Stimulated activated CD4-positive, alpha-beta T cell treated with anti-CD3 and anti-CD28 coated beads, Interleukin-4, amount 100 ng/mL, for 4 hours (primary cell): ENCODE measurements at places on chromosomes 4 and X.
A peak's percentile ranks its signal among the peaks of the same experiment; 100 is the strongest.

- DNase-seq = peak; percentile 6
These were observed 39.0 kb upstream of the PROM1 start for GRCh38 chr4:16122784-16123183.

- DNase-seq = no peak
These were observed 60.9 kb upstream of the PACRGL start for GRCh38 chr4:20639346-20639745.

- no peak for DNase-seq
These were observed 38.9 kb upstream of the TMPRSS11D start for GRCh38 chr4:67922697-67923096.

GRCh38 chr4:19346636-19347035 is 905.1 kb upstream of the SLIT2 start:
- DNase-seq = no peak

GRCh38 chr4:4981427-4981826 is 37.8 kb downstream of the CYTL1 start:
- DNase-seq = no peak

GRCh38 chr4:183098019-183098722 is 886 bp upstream of the WWC2 start:
- DNase-seq = no peak

- DNase-seq = no peak
These were observed 50.2 kb upstream of the PGRMC2 start for GRCh38 chr4:128337863-128338262.

- DNase-seq = no peak
These were observed 238.8 kb downstream of the LDB2 start for GRCh38 chr4:16659694-16660093.

GRCh38 chr4:110518889-110519490 is 43.0 kb downstream of the ENPEP start:
- DNase-seq = no peak

DNA sequence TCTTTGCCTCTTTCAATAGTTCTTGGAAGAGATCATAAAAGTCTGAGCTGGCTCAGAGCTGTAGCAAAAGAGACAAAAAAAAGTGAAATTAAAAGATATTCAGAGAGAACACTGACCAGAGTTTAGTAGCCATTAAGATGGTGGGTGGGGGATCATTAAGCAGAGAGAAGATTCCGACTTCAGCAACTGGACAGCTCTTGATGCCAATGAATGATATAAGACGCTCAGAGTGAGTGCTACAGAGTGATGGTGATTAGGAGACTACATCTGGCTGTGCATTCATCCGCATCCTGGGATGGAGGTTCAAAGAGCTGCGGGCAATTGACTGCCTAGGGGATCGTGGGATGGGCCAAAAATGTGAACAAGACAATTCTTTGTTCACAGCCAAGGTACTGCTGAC is 178.5 kb downstream of the PACRGL start:
- no peak for DNase-seq

DNA sequence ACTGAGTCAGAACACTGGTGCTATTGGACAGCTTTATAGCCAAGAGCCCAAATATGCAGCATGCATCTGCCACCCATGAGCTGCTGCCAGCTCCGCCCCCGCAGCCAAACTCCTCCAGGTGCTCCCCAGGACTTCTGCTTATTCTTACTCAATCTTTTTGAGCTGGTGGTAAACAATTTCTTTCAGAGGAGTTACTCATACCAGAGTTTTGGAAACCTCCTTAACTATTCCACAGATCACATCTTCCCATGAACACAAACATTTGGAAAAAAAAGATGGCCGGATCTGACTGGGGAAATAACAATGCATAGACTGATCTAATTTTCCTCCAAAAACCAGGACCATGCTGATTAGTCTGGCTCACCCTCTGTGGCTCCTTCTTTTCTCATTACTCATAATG is 399.9 kb downstream of the GPM6A start:
- DNase-seq = no peak

- DNase-seq = no peak
These were observed 34.0 kb downstream of the EMCN start for GRCh38 chr4:100483796-100484195.

DNA sequence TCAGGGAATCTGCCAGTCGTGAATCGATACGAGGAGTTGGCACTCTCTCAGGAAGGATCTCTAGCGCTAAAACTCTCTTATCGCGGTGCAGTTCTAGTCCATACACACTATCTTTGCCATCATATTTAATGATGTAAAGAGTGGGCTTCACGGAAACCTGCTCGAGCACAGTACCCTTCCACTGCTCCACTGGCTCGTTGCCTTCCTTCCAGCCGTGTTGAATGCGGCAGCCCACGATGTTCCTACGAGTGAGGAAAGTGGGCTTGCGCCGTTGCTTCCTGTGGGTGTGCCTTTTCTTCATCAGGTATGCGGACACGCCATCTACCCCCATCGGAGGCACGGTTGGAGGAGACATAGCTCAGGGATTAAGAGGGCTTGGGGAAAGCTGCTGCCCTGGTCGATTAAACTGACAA is 661 bp downstream of the SPIN4 start:
- no peak for DNase-seq

GRCh38 chr4:171602638-171603355 is 210.4 kb upstream of the GALNTL6 start:
- no peak for DNase-seq

DNA sequence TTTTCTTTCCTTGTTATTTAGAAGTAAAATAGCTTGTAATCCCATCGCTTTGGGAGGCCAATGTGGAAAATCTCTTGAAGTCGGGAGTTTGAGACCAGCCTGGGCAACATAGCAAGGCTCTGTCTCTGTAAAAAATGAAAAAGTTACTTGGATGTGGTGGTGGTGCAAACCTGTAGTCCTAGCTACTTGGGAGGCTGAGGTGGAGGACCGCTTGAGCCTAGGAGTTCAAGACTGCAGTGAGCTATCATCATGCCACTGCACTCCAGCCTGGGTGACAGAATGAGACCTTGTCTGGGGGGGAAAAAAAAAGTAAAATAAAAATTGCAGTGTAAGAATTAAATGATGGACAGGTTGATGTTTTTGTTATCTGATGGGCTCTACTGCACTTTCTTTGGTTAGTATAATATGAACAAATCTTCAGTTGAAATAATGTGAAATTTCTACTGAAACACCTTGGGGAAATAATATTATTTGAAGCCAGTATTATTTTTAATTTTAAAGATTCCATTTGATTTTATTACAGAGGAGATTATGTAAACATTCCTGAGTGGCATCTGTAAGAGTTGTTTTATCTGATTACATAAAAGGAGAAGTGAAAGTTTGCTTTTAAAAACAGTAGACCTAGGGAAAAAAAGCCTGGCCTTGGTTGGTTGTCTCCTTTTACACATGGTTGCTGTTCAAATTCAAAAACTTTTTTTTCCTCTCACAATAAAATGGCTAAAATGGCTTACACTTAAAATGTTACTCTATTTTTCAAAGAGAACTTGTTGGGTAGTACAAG is 10.5 kb upstream of the NDUFC1 start:
- DNase-seq = no peak

DNA sequence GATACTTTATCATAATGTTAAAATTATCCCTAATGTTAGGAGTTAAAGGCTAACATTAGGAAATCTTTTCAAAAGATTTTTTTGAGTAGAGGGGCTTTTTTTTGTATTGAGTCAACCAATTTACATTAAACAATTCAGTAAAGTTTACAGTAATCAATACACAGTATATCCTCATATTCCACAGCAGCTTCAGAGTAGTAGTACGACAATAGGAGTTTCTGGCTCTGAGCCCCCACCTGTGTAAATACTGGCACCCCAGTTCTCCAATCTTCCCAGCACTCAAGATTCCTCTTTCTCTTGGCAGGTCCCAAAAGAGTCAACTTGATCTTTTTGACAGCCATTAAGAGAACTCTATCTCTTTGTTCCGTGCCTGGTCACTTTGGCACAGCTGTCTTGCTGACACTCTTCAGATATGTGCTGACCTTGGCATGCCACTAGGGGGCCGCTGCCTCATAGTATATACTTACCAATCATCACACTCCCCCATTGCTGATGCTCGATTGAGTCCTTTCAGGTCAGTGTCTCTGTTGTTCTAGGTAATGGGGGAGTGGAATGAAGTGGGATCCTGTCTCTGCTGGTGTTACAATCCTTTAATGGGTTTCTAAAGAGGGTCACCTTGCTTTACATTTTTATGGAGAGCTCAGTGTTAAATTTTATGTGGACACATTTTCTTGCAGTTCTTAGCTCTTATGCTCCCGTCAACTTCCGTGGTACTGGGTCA is 19.5 kb upstream of the CCNI start:
- peak; percentile 62 for DNase-seq

- no peak for DNase-seq
These were observed 229.1 kb downstream of the ARHGAP10 start for GRCh38 chr4:147960971-147961370.

GRCh38 chr4:180675359-180675650 is 1567.9 kb upstream of the TENM3 start:
- no peak for DNase-seq

DNA sequence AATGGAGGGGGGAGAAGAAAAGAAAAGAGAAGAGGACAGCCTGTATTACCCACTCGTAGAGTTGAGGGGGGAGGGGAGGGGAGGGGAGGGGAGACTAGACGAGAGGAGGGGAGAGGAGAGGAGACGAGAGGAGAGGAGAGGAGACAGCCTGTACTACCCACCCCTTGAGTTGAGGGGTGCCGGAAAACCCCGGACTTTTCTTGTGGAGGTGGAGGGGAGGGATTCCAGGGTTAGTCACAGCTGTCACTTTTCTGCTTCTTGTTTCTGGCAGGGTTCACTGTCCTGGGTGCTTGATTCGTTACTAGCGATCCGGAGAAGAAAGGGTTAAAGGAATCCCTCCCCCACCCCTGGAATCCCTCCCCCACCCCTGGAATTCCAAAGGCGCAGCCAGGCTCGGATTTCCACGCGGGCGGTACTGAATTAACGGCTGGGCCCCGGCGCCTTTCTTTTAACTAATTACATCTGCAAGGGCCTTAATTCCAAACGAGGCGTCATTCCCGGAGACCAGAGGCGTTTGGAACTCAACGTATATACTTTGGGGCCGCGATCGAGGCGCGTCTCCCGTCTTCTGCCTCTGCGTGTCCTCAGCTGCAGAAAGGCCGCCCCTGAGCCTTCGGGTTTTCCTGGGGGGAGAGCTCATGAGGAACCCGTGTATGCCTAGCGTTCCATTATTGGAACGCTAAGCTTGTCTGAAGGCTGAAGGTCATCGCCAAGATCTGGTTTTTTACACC is 20.1 kb upstream of the CSF2RA start:
- peak; percentile 55 for DNase-seq

DNA sequence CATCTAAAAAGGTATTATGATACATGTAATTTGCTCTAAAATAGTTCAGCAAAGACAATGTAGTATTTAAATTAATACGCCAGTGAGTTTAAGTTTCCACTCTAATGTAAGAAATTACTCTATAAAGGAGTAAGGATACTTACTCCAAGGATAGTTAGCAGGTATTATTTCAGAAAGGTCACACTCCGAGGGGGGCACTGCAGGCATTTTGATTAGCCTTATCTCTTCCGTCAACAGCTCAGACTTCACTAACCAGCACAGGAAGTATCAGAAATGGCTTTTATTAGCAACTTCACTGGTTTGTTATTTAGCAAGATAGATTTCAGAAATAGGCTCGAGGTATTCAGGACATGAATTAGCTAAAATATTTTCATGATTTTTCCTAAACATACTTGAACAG is 127.0 kb downstream of the COX18 start:
- no peak for DNase-seq

DNA sequence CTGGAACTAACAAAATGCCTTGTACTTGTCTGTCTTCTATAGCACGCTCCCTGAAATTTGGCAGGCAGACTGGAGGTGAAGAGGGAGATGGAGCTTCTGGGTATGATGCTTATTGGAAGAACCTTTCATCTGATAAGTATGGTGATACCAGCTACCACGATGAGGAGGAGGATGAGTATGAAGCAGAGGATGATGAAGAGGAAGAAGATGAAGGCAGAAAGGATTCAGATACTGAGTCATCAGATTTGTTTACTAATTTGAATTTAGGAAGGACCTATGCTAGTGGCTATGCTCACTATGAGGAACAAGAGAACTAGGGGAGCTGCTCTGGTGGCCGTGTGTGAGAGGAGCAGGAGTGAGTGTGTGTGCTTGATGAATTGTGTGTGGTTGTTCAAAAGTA is 13.0 kb downstream of the ZNF330 start:
- no peak for DNase-seq

DNA sequence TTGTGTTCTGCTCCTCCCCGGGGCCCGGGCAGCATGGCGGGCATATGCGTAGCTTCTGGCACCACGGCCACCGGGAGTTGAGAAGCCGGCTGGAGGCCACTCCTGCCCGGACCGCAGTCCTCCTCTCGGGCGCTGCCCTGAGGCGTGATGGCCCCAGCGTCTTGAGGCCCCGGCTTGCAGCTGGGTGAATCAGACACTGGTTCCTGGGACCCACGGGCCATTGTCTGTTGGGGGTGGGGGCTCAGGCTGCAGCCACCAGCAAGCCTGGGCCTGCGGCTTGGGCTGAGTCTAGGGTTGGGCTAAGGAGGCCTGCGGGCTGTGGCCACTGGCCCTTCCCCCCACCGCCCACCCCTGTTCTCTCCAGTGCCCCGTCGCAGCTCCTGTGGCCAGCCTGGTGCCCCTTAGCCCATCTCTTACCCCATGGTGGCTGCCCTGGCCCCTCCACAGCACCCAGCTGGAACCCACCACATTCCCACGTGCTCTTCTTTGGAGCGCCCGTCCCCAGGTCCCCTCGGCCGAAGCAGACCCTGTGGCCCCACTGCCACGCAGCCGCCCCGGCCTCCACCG is 6.7 kb upstream of the UVSSA start:
- DNase-seq = no peak

DNA sequence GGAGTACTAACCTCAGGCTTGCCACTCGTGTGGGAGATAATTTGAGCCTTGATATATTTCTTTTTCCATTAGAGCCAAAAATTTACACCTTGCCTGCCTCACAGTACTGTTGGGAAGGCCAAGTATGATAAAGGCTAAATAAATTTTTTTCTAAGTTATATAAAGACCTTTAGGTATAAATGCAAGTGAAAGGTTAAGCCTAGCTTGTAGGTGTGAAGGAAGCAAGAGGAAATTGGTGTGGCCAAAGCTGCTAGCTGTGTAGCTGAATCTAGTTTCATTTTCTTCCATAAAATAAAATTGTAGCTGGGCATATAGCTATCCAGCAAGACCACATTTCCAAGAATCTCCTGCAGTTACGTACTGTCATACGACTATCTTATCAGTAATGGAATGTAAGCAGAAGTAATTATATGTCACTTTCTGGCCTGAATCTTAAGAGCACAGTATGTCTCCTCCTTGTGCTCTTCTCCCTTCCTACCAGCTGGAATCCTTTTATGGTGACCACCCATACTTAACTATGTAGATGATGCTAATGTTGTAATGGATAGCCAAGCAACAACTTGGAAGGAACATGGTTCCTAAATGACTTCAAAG is 14.3 kb upstream of the GABRE start:
- DNase-seq = no peak

DNA sequence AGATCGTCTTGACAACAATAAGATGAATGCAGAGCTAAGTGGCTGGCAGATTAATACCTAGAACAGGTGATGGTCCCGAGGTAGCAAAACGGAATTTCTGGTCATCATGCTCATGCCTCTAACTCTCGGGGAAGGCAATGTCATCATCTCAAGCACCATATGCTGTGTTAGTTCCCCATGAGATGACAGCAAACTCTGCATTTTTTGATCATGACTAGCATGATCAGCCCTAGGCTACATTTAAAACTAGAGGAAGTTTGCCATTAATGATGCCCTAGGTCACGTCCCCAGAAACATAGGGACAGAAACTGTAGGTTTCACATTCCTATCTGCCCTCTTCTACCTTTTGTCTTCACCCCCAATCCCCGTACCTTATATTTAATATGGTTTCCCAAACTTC is 11.6 kb downstream of the LPAR4 start:
- no peak for DNase-seq
